ENCODE measurements at places on chromosomes 3 and 15.
A peak's percentile ranks its signal among the peaks of the same experiment; 100 is the strongest.

DNA sequence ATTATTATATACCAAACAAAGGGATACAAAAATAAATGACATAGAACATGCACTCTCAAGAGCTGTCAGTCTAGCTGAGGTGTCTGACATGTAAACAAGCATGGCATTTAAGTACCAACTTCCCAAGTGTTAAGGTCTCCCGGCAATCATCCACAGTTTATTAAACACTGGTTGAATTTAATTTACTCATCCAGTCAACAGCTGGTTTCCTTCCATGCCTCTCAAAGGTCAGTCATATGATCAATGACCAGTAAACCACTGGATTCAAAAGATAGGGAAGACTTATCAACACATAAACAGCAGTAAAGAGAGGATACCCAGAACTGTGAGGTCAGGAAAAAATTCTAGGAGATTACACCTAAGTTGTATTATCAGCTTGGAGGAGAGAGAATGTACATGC, 80.4 kb downstream of the ADAM10 start:
- DNase-seq = no peak

- peak; percentile 38 for DNase-seq
These were observed 672 bp downstream of the TFRC start for GRCh38 chr3:196081002-196081833.

- no peak for DNase-seq
These were observed 38.0 kb downstream of the MGLL start for GRCh38 chr3:127784283-127784682.

DNA sequence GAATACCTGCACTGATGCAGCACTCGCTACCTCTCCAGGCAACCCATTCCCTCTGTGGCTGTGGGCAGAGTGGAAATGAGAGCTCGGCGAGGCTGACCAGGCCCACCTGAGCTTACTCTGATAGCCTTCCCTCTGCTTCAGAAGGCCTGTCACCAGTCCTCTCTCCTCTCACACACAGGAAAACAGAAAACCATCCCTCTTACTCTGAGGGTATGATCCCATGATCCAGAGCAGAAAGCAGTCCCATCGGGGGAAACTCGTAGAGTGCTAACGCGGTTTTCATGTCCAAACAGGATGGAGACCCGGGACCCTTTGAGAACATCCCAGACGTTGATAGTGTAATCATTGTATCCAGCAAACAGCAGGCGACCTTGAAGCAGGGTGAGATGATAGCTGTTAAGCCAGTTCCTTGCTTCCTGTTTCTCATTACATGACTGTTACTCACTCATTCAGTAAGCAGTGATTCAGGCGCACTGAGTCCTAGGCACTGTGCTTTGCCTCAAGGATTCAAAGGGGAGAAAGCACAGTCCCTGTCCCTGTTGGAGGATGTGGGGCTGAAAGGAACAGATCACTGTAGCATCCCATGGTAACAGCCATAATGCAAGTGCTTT, 11.8 kb upstream of the BCL2L10 start:
- DNase-seq = no peak

GRCh38 chr15:89926158-89926557, 13.4 kb upstream of the ARPIN start:
- DNase-seq = no peak

- no peak for DNase-seq
These were observed 126.1 kb upstream of the ABHD17C start for GRCh38 chr15:80568876-80569605.

DNA sequence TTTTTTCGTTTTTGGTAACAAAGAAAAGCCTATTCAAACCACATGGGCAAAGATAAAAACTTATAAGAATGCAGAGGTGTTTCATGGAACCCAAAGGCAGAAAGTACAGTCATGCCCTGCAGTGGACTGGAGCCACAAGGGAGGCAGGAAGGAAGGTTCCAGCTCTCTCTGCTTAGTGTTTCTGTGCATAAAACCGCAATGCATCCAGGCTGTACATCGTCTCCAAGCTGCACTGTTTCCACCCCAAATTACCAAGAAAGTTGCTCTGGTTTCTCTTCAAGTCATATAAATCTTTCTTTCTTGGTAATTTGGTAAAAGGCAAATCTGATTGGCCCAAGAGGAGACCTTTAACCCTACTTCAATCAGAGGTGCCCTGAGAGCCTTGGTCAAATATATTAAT, 15.8 kb downstream of the TRAT1 start:
- DNase-seq = no peak

GRCh38 chr3:182650568-182651128, 142.7 kb upstream of the ATP11B start:
- no peak for DNase-seq

- DNase-seq = no peak
These were observed 33.9 kb upstream of the C15orf39 start for GRCh38 chr15:75167588-75168350.

DNA sequence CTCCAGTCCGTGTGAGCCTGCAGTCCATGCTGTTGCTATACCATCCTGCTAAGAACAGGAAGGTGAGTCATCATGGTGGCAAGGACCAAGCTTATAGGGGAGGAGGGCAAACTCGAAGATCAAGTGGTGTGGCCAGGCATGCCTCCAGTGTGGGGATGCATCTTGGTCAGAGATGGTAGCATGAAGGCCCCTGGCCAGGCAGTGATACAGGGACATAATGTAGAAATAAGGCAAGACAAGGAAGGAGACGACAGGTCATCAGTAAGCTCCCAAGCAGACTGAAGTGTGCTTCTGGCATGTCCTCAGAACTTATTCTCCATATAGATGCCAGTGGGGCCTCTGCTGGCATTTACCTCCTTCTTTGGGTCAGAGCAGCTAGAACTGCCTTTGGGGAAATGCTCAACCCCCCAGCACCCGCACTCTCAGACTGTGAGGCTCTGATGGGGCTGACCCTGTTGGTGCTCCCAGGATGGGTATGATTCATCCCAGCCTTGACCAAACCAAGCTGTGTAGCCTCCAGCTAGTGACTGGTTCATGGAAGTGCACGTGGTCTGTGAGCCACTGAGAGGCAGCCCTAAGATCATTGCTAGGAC, 52.5 kb upstream of the ATP2B2 start:
- no peak for DNase-seq

GRCh38 chr3:32195995-32196540, 42.4 kb upstream of the CMTM8 start:
- no peak for DNase-seq

DNA sequence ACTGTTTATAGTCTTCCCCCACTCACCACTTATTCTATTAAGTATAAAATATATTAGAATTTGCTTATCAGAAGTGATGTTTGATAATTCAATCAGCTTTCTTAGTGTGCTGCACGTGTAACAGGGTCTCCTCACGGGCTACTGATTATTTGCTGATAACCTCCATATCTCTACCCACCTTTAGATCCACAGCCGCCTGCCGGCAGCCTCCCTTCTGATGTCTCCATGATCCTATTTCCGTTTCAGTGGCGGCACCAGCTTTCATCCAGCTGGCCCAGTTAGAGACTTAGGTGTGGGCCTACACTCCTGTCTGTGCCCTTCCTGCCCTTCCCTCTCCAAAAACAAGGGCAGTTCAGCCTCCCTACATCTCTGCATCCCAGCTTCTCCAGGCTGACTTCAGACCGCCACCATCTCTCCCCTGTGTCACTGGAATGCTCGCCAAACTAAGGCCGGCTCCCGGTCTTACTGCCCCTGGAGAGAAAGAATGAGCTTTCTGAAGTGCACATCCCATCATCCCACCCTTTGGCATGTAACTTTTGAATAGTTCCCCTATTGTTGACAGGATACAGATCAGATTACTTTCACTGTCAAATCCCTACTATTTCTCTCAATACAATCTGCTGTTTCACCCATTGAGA, 76.6 kb upstream of the PRTG start:
- no peak for DNase-seq

- DNase-seq = no peak
These were observed 5.9 kb downstream of the DPH3 start for GRCh38 chr3:16258866-16259265.

GRCh38 chr3:87260270-87260669, 16.1 kb downstream of the POU1F1 start:
- peak; percentile 1 for DNase-seq

GRCh38 chr15:70741677-70742293, 21.6 kb downstream of the UACA start:
- no peak for DNase-seq

DNA sequence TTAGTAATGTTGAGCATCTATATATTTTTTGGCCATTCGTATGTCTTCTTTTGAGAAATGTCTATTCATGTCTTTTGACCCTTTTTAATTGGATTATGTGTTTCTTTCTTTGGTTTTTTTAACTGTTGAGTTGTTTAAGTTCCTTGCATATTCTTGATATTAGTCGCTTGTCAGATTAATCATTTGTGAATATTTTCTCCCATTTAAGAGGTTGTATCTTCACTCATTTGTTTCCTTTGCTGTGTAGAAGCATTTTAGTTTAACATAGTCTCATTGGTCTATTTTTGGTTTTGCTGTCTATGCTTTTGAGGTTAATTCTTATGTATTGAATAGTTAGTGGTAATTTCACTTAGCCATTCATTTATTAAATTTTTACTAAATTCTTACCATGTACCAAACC, 283.8 kb downstream of the ZPLD1 start:
- DNase-seq = no peak

- no peak for DNase-seq
These were observed 199.6 kb upstream of the CBLB start for GRCh38 chr3:106068381-106068780.

DNA sequence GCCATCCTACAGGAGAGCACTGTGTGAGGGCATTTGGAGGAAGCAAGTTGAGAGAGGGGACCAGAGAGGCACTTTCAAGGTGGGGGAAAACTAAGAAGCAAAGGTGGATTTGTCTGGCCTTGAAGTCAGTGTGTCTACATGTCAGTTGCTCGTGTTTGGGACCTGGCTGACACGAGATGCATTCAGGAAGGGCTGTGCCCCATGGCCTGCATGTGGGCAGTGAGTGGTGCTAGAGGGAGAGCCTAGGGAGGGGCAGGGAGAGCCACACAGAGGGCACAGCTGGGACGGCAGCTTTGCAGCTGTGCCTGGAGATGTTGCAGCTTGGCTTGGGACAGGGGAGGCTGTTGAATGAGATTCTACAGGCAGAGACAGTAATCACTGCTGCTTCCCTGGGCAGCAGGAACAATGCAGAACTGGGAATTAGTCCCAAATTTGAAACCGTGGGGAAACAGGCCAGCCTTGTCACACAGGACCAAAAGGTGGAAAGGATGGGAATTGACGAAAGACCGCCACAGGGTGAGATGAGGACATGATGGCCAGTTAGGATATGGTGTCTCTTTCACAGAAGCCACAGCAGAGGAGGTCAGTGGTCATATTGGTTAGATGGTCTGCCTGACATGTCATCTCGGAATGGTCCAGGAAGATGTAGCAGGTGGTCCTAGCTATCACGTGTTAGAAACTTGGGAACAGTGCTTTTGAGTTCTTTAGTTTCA, 10.0 kb downstream of the SEC61A1 start:
- DNase-seq = no peak

DNA sequence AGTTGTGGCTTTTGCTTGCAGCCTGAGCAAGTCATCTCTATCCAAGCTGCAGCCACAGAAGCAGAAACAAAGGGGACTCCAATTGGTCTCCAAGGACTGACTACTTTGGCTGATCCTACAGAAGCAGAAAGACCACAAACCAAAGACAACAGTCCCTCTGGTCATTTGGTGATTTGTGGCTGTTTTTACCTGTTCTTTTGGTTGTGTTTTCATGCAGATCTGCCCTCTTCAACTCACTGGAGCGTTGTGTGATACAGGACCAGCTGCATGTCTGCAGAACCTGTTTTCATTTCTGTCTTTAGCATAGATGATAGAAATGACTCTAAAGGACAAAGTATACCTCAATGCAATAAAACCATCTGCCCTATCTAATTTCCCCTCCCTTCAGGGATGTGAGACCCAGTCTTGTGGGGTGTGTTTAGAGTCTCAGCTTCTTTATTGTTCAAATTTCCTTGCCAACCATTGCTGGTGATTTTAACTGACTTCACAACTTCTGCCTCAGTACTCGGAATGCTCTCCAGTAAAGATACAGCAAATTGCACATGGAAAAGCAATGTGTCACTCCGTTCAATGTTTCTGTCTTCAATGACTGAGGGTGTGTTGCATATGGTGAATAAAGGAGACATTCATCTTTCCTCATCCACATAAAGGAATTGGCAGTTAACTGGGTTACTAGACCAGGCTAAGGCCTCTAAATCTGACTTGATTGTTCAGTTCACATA, 48.9 kb upstream of the SLC7A14 start:
- no peak for DNase-seq

DNA sequence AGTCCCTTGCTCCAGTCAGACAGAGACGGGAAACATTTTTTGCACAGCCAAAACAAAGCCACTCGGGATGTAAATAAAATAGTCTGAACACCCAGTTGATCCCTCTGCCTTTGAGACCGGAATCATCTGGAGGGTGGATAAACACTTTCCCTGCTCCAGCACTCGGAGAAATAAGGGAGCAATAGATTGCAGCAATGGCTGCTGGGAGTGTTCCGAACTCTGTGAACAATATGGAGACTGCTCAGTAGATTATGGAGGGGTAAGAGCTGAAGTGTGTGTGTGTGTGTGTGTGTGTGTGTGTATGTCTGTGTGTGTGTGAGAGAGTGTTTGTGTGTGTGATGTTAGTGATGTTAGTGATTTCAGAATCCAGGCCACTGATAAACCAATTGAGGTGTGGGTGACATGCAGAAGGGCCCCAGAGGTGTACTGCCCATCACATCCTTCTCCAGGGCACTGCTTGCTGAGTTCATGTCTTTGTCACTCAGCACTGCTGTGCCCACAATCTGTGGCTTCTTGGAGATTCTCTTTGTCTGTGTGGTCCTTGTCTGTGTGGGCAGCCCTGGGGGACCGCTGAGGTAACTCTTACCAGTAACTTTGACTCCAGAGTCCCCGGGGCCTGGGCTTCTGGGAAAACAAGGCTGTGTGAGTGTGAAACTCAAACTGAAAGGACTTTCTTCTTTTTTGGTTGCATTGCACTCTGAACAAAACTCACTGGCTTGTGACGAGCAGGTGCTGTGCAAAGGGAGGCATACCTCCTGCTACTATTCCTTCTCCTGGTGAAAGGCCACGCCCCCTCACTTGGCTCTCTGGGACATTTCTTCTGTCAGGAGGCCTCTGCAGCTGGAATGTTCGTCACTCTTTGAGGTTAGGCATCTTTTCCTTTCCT, 23.0 kb downstream of the CRYGS start:
- DNase-seq = no peak

- DNase-seq = no peak
These were observed 43.5 kb upstream of the ABI3BP start for GRCh38 chr3:101036676-101037075.

- DNase-seq = no peak
These were observed 34.2 kb downstream of the PRTG start for GRCh38 chr15:55708720-55709119.

- DNase-seq = no peak
These were observed 1.1 kb upstream of the PPARG start for GRCh38 chr3:12287727-12288181.

DNA sequence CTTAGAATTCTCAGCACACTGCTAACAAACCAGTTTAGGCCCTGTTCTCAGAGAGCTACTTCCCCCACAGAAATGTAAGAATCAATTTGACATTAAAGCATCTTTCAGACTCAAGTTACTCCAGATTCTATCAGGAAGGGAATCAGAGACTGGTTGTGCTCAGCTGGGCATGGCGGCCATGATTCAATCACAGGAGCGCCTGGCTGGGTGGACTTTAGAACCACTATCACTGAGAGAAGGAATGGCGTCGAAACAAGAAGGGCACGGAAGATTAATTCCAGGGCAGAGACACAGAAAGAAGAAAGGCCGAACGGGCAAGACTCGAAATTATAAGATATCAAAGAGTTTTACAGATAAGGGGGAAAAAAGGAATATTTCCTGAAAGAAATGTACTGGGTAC, 6.2 kb downstream of the TNIK start:
- DNase-seq = no peak

GRCh38 chr3:16665282-16665741, 60.1 kb upstream of the DAZL start:
- DNase-seq = no peak
